Fibroblast of skin of right quadriceps (primary cell): ENCODE measurements at places on chromosomes 7 and 10.

GRCh38 chr7:79296553-79297320, 156.7 kb downstream of the MAGI2 start:
- DNase-seq = no peak

DNA sequence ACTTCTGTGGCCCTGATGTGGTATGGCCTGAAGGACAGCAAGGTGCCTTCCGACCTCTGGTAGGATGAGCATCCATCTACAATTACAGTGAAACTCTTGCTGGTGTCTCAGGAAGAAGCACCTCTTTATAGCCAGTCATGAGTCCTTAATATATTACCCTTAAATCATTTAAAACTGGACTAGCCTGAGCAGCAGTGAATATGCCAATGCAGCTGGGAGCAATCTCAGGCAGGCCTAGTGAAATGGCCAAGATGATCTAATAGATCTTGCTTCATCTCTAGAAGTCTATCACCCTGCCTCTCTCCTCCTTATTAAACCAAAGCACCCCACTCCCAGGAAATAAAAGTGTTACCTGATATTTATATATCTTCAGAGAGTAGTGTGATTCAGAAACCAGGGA, 66.7 kb upstream of the SORCS3 start:
- no peak for DNase-seq

- DNase-seq = no peak
Measured at GRCh38 chr10:126945351-126946030, 40.3 kb downstream of the DOCK1 start.

- peak; percentile 97 for DNase-seq
Measured at GRCh38 chr10:123997486-123998196, 95.8 kb downstream of the CHST15 start.

GRCh38 chr7:110541962-110542361, 549.0 kb upstream of the LRRN3 start:
- peak; percentile 29 for DNase-seq

DNA sequence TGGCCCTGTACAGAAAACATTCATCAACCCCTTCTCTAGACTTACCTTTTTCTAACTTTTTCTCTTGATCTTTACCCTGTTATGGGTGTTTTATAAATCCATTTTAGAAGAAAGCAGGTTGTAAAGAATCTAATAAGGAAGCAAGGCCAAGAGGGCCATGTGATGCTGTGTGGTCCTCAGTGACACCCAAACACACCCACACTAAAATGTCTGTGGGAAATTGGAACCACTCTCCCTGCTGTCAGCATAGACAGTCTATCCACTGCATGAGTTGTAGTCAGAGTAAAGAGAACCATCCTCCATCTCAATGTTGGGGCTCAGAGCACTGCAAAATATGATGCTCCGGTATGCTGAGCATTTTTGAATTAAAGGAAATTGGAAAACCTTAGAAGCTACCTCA, 235.5 kb downstream of the SKIDA1 start:
- no peak for DNase-seq
